Stimulated activated CD4-positive, alpha-beta T cell treated with anti-CD3 and anti-CD28 coated beads, Interleukin-1b, Interleukin-23, amount 100 ng/mL, for 1 hour (primary cell): ENCODE measurements at places on chromosomes 16 and 17.

- no peak for DNase-seq
Observed at GRCh38 chr17:49519781-49520180, 24.7 kb downstream of the NGFR start.

DNA sequence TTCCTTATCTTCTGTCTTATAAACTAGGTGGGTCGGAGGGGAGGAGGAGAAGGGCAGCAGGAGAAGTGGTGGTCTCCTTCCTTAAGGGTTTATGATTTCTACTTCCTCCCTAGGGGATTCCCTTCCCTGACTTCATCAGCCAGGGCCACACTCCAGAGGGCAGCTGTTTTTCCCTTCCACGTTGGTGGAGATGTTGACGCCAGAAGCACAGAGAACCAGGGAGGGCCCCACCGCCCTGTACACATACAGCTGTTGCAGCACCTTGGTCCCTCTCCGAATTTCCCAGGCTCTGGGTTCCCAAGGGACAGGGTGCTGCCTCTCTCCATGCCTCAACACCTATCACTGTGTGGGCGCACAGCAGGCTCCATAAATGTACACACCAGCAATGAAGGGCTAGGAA, 5.6 kb upstream of the SLC6A4 start:
- DNase-seq: no peak

DNA sequence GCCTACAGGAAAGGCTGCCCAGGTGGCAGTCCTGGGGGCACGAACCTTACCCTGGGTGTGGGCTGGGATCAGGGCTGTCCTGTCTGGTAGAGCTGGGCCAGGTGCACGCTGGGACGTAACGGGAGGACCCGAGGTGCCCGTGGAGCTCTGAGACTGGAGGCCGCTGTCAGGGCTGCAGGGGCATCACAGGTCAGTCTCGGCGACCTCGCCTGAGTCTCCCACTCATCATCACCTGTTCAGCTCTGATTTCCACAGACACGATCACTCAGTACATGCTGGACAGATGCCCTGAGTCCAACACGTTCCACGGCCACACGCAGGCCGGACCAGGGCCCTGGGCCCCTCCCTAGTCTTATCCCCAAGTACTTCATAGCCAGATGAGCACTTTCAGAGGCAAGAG, 4.7 kb upstream of the CD300C start:
- no peak for DNase-seq

DNA sequence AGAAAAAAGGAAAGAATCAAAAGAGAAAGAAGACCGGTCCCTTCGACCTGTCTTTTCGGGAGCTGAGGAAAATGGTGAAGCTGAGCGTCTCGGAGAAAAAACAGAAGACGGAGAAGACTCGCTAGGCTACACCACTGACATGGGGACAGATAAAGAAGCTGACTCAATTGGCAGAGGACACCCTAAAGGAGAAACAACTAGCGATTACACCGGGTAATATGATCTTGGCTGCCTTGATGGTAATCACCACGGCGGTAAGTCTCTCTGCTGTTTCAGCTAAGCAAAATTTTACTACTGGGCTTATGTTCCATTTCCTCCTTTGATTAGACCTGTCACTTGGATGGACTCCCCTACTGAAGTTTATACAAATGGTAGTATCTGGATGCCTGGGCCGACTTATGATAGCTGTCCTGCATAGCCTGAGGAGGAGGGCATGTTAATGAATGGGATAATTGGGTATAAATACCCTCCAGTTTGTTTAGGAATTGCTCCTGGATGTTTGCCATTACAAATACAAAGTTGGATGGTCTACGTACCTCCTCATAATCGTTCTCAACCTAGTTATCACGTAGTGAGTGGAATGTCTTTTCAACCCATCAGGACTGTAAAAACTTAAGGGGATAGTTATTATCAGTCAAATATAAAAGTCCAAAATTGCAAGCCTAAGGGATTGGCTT, 24.1 kb downstream of the ALOX15B start:
- no peak for DNase-seq

GRCh38 chr17:75308732-75309629, 19.7 kb upstream of the SLC25A19 start:
- no peak for DNase-seq

DNA sequence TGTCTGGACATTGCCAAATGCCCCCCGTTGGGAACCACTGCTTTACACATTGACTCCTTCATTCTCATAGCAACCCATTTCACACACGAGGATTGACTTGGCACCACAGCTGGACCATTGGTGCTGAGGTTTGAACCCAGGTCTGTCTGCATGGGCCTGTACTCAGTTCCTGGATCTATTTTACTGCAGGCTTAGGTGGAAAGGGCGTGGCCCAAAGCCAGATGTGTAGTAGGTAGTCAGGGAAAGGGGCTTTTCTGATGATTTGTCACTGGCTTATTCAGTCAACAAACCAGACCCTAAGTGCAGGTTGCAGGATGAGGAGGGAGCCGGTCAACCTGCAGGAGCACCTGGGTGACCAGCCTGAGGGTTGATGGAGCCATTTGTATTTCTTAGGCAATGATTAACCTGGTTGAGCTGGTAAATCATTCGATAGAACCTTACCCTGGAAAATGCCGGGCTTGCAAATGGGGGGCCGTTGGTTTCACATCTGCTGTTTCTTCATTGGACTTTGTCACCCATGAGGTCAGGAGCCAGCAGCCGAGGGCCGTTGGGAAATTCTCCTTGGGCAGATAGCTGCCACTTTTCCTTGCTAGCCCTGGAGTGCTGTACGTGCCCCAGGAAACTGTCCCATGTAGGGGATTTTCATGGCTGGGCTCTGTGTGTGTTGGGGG, 104.4 kb downstream of the CMIP start:
- DNase-seq: no peak

DNA sequence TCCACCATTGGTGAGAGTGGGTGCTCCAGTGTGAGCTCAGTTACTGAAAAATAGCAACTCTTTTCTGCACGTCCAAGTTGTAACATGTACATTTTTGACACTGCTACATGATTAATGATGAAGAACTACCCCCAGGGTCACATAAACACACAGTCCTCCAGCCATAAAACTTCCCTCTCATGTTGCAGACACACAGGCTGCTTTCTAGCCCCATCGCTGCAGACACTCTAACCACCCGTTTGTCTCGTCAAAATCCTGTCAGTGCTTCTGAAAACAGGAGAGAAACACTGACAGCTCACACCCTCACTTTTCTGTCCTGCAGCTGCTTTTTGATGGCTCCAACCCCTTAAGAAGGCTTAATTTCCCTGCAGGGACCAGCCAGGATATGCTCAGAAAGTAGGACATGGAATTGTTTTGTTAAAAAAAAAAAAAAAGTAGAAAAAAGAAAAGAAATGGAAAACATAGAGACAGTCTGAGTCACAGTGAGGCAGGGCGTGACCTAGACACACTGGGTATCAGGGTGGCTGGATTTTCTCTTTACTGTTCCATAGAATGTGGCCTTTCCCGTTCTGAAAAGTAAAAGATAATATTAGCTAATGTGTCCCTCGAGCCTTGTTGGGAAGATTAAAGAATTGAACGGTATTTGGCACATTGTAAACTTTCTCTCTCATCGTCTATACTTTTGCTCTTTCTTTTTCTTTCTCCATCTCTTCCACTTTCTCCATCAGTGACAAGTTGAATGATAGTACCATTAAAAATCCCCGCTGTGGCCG, 20.7 kb upstream of the CCL5 start:
- DNase-seq: no peak

- no peak for DNase-seq
Observed at GRCh38 chr17:44095647-44096496, 25.3 kb downstream of the G6PC3 start.

DNA sequence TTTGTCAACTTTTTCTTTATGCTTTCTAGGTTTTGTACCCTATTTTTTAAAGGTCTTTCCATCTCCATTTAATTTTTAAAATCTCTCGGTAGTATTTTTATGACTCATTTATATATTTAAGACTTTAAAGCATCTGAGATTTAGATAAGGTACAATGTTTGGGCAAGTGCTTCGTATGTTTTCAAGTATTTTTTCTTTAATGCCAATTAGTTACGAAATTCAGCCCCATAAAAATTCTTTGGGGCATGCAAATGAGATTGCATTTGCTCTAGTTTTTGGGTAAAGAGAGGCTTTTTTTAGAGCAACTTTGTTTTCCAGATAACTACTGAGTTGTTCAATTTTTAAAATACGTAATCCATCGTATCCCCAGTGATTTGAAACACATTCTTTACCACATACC, 65.3 kb upstream of the CRHR1 start:
- no peak for DNase-seq

DNA sequence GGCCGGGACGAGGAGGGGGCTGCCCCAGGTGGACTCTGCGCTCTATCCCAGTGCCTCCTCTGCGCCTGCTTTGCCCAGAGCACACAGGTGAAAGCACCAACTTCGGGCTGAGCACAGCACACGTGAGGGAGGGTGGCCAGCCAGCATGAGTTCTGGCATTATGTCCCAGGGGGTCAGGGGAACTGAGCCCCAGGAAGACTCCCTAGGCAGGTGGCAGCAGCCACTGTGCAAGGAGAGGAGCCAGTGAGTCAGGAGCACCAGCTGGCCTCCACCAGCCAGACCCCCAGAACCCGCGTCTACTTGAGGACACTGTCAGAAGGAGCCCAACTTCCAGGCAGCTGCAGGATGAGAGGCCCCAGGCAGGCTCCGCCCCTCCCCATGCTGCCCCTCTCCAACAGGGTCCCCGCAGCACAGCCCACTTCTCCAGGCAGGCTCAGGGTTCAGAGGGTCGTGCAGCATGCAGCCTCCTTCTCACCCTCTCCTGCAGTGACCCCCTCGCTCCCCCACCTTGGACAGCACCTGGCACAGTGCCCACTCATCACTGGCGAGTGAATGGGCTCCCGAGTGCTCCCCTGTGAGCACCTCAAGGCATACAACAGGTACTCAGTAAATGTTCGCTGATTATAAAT, 44.2 kb upstream of the RASD1 start:
- no peak for DNase-seq

- peak; percentile 27 for DNase-seq
Observed at GRCh38 chr16:48117217-48118105, 38.3 kb downstream of the ABCC12 start.

GRCh38 chr17:57206928-57207327, 49.4 kb upstream of the MSI2 start:
- no peak for DNase-seq

DNA sequence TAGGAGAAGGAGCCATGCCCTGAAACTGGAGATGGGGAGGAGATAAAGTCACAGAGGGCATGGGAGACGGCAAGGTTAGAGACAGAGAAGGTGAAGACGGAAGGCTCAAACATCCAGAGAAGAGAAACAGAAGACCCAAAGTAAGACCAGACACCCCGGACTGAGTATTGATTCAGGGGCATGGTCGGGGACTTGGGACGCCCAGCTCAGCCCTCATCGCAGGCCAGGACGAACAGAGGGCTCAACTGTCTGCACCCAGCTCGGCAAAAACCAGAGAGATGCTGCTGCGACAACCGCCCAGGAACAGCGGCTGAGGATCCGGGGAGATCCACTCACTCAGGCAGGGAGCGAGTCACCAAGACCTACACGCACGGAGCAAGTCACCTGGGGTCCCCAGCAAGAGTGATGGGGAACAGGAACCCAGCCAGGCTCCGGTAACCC, 999 bp downstream of the XYLT1 start:
- no peak for DNase-seq

DNA sequence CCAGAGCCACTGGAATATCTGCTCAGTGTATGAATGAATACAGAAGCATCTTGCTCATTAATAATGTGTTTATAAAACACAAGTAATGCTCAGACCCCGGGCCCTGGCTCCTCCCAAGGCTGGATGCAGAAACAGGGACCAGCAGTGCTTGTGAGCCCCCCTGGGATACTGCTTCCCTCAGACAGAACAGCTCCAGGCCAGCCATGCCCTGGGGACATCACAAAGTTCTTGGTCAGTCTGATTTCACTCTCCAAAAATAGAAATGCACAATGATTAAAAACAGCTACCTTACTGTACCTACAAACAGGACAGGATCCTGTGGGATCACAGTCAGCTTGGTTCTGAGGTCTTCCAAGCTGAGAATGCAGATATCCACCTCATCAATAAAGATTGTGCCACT, 68.2 kb downstream of the ABCC12 start:
- no peak for DNase-seq

GRCh38 chr16:21628121-21628726, 24.2 kb downstream of the IGSF6 start:
- no peak for DNase-seq

DNA sequence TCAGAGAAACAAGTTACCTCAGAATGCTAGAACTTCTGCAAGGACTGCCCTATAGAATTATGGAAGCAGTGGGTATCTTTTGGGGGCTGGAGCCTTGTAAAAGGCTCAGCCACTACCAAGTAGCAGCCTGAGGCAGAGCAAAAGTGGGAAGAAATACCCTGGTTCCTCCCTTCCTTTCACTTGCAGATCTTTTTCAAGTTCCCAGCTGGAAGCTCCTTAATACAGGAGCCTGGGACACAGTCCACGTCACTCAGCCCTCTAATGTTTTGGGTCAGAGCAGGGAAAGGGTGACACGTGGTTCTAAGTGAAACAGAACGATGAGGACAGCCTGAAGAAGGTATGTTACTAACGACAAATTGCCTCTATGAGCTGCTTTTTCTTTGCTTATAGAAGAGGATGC, 93.1 kb downstream of the CNTNAP4 start:
- no peak for DNase-seq

- DNase-seq: no peak
Observed at GRCh38 chr16:66878067-66878466, 2.2 kb upstream of the PDP2 start.

DNA sequence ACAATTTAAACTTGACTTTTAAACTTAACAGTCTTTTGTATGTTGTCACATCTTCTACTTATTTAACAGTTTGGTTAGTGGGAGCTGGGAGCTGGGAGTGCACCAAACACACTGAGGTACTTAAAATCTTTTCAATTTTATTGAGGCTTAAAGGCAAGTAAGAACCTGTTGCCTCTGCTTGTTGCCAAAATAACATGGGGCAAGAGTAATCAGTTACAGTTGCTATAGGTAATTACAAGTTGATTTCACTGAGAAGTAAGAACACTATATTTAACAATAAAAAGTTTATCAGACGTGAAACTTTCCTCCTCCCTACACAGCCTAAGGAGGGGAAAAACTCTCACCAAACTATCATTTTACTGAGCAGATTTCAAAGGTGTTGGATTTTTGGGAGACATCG, 135.2 kb downstream of the FTO start:
- no peak for DNase-seq

- DNase-seq: peak; percentile 54
Observed at GRCh38 chr17:17313350-17313991, 10.3 kb downstream of the NT5M start.
